ENCODE measurements at places on chromosomes 11 and 22.

GRCh38 chr22:37001826-37002225, 17.4 kb downstream of the TST start:
- DNase-seq, result no peak

DNA sequence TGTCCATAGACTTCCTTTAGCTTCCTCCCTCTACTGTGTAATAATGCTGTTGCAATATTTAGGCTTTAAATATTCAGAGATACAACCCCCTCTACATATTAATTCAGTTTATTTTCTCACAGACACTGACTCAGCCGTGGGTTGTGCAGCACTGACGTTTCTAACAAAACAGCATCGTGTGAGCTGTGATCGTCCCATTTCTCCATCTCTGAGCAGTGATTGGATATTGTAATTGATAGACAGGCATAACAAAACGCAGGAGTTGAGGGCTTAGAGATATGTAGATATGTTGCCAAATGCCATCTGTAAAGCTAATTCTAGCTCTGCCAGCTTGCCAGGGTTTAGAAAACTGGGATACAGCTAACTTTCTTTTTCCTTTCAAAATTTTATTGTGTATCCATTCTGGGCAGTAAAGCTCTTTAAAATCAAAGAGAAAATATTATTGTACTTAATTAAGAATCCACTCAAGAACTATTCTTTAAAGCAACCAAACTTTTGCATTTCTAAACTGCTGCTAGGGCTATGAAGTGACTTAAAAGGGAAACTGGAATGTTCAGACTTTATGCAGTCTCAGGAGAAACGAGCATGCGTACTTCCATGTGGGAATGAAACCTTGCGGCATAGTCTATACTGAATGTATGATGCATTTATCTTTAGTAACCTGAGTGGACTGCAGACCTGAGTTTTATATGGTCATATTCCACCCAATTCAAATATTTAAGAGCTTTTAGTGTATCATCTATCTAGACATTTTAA, 22.7 kb downstream of the BTBD10 start:
- DNase-seq, result peak; percentile 88

DNA sequence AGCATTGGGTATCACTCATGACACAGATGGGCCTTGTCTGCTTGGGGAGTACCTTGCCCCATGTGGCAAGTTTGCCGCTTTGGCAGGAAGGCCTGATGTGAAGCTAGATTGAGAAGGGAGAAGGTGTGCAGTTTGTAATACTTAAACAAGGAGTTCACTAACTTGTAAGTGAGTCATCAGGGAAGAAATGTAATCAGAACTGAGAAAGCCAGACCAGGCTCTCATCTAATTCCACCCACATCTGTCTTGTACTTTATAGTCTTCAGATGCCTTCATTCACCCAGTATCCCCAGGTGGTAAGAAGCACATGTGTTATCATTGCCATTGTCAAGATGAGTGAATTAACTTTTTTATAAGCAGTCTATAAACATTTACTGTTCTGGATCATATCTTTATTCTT, 116.0 kb upstream of the DDI1 start:
- DNase-seq, result peak; percentile 44

DNA sequence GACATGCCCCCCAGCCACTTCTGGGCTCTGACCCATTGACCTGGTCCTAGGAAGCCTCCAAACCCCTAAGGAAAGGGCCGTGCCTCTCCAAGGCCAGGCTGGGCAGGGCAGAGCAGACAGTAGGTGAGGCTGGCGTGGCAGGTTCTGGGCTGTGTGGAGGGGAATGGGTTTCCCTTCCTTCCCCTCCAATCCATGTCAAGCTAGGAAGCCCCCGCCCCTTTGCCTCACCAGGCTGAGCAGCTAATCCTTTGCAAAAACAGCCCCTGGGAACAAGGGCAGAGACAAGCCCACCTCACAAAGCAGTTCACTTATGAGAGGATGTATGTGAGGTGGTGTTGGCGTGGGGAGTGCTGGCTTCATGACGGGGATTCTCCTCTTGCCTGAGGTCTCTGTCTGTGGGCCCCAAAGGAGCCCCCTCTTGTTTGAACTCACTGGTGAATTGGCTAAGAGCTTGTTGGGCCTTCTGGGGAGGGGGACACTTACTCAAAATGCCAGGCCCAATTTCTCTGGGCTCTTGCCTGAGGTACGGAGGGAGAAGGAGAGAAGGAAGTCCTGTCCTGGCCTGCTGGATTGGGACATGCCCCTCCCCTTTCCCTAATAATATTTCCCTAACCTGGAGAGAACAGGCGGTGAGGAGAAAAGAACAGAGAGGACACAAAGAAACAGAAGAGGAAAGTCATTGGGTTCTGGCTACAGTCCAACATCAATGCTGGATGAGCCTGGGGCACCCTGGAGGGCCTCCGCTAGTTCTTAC, 1.6 kb upstream of the TRIM29 start:
- DNase-seq, result no peak

DNA sequence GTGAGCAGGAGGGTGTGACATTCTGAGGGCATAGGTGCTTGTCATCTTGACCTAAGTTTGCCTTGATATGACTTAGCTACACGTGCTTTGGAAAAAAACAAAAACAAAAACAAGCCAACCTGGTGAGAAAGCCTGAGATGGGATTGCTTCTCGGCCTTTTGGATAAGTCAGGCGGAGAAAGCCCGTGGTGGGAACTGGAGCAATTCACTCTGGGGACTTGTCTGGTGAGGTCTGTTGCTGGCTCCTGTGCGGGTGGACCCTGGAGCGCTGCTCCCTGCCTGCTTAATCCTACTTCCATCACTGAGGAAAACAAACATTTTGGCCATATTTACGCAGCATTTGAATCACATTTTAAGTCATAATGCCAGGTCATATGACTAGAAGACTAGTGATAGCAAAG, 100.3 kb downstream of the SNX19 start:
- no peak for DNase-seq

- DNase-seq, result no peak
Observed at GRCh38 chr11:47188259-47188658, 2.0 kb upstream of the PACSIN3 start.

GRCh38 chr11:20162824-20163782, 2.8 kb upstream of the DBX1 start:
- DNase-seq, result peak; percentile 4

DNA sequence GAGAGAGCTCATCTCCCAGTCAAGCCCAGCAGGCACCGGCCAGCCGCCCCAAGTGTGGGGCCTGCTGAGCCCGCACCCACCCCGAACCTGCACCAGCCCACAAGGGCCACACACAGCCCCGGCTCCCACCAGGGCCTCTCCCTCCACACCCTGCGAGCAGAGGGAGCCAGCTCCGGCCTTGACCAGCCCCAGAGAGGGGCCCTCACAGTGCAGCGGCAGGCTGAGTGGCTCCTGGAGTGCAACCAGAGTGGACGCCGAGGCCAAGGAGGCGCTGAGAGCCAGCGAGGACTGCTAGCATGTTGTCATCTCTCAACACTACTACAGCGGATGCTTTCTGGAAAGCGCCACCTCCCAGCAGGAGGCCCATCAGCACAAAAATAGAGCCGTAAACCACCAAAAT, 10.9 kb downstream of the DEFB108B start:
- no peak for DNase-seq

DNA sequence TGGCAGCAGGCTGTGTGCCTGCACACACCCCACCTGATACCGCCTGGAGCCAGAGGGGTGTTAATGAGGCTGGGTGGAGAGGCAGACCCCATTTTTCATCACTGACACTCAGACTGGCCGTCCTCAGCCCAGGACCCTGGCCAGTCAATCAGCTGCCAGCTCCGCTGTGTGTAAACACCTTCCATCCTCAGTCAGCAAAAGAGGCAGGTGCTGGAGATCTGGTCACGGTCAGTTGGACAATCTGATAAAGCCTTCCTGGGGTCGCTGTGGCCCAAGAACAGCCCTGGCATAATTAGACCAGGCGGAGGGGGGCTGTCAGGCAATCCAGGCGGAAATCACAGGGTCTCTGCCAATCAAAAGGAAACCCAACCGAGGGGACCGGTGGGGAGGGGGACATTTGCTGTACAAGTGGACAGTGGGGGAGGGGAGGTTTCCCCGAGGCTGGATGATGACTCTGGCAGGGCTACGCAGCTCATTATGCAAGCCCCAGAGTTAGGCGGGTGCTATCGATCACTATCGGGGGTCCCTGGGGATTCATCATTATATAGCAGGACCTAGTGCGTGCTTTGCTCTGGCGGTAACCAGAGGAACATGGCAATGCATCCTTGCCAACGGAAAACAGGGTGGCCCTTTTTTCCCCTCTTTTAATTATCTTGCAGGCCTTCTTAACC, 72.9 kb downstream of the ABTB2 start:
- DNase-seq, result no peak

DNA sequence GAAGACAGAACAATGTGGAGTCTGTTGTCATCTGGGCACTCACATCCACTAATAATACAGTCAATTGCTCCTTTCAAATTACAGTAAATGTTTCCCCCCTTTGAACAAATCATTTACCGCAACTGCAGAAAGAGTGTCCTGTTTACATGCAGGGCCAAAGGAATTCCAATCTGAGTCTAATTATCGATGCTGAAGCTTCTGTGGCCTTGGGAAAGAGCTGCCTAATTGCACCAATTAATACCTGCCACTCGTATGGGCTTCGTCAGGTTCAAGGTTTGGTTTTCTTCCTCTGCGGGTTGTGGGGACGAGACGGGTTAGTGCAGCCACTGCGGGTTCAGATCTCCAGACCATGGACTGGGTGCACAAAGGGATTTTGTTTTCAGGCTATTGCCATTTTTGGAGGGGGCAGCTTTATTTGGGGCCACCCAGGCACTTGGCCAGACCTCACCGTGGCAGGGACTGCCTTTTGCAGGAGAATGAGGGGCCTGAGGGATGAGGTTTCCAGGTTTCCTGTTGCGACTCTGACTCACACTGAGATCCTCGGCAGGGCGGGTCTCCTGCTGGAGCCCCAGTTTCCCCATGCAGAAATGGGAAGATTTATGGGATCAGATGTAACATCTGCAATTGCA, 147.6 kb downstream of the MIAT start:
- DNase-seq, result peak; percentile 73

DNA sequence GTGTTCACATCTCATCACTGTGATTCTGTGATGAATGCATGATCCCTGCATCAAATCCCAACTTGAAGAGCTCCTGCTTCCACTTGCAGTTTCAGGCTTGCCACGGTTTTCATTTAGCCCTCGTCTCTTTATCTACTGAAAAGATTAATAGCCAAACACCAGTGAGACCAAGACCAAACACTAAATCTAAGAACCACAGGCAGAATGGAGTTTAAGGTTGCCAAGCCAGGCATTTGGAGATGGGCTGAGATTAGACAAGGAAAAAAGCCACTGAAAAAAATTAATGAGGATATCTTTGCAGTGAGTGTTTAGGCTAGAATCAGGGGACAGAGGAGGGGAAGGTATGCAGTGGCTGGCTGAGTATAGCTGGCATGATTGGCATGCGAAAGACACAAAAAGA, 227.2 kb upstream of the BLID start:
- peak; percentile 95 for DNase-seq

DNA sequence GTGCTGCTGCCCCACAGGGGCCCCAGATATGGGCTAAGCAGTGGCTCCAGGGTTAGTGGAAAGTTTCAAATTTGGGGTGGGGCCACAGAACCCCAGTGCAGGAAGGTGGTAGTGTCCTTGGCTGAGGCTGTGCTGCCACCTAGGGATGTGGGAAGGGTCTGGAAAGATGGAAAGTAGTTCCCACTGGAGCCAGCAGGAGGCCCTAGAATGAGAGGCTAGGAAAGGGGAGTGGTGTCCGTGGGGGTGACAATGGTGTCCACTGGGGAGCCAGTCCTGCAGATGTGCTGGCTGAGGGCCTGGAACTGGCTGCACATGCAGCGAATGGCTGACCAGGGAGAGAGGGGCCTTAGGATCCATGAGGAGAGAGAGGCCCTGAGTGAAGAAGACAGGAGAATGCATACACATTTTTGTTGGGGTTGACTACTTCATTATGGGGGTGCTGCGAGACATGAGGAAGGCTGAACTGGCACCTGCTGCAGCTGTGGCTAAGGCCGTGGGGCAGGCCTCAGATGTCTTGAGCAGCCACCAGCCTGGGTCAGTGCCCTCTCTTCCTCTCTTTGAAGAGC, 21.1 kb downstream of the RFPL3 start:
- DNase-seq, result peak; percentile 16

DNA sequence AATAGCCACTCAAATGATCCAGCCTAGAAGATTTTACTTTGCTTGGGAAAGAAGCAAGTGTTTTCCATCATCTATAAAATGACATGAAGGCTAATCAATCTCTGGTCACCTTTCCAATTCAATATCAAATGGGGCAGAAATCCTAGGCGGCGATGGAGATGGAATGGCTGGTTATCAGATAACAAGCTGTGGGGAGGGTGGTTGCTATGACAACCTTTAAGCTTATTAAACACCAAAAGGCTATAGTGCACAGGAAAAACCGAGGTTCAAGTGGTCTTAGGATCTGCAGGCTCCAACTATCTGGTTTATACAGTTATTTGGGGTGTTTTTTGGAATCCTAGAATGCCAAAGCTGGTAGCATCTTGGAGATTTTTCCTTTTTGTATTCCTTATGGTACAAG, 13.9 kb upstream of the BSX start:
- DNase-seq, result no peak

DNA sequence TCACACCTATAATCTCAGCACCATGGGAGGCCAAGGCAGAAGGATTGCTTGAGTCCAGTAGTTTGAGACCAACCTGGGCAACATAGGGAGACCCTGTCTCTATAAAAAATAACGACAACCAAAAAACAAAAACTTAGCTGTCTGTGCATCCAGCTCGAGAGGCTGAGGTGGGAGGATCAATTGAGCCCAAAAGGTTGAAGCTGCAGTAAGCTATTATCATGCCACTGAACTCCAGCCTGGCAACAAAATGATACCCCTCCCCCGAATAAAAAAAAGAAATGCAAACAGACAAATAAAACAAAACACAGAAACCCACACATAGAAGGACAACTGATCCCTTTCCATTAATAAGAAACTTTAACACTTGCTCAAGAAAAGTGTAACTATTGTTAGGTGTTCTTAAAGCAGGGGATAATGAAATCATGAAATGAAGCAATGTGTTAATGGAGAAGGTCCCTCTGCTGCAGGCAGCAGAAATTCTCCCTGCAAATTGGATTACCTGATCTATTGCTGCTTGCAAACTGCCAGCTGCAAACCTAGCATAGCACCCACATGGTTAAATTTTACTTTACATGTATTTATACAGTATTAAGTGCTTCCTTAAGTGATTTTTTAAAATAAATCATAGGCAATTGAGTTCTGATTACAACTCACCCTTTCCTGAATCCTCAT, 226.3 kb downstream of the SBF2 start:
- no peak for DNase-seq

- DNase-seq, result no peak
Observed at GRCh38 chr11:85750646-85751045, 60.3 kb downstream of the SYTL2 start.

- no peak for DNase-seq
Observed at GRCh38 chr11:72635309-72635915, 38.8 kb downstream of the PDE2A start.

Measured in fibroblast of skin of abdomen (primary cell).